ENCODE measurements at places on chromosomes 1 and 21.
A peak's percentile ranks its signal among the peaks of the same experiment; 100 is the strongest.

DNA sequence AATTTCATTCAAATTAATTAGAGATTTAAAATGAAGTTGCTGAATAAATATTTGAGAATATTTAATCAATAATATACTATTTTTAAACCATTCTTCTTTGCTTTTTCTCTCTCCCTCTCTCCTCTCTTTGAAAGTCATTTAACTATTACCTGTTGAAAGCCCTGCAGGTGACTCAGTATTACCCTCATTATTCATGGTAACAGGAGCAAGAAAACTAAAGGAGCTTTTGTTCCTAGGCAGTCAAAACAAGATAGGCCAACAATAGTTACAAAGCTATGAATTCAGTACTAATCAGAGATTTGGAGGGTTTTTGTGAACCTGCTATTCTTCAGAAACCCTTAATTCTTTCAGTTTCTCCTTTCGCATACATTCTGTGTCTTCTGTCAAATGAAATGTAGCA, 721.3 kb upstream of the NCAM2 start:
- DNase-seq = no peak

GRCh38 chr21:46080171-46081021, 17.5 kb upstream of the COL6A2 start:
- no peak for DNase-seq

DNA sequence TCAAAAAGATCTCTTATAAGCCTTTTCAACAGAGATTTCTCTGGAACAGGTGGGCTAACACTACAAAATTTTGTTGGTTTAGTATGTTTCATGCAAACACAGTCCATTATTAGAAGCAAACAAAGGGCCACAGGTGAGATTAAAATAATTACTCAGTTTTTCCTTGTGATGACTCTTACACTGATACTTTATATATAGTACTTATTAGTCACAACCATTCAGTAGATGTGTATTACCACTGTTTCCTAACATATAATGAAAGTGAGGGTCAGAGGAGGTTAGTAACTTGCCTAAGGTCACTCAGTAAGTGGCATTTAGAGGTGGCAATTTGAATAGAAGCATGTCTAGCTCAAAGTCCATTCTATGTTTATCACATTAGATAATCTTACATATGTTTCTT, 44.2 kb downstream of the CYYR1 start:
- no peak for DNase-seq

- no peak for DNase-seq
Measured at GRCh38 chr1:55634516-55634915, 419.4 kb upstream of the USP24 start.

GRCh38 chr1:32773764-32774463, 43.2 kb downstream of the YARS1 start:
- no peak for DNase-seq

DNA sequence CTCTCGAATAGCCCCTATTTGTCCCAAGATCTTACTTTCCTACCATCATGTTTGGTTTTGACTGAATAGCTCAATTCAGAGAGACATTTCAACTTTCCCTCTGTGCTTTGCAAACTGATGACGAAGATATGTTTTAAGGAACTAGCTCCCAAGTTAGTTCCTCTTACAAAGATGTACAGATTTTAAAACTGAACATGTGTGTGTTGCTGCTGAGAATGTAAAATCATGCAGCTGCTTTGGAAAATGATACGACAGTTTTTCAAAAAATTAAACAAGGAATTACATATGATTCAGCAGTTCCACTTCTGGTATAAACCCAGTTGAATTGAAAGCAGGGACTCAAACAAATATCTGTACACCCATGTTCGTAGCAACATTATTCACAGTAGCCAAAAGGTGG, 33.6 kb downstream of the KIF26B start:
- no peak for DNase-seq

- DNase-seq = no peak
Measured at GRCh38 chr1:45643321-45643720, 19.5 kb upstream of the CCDC17 start.

GRCh38 chr21:38352536-38353219, 95.9 kb downstream of the KCNJ15 start:
- peak; percentile 38 for DNase-seq

- DNase-seq = no peak
Measured at GRCh38 chr1:32372149-32372756, 9.9 kb downstream of the TSSK3 start.

GRCh38 chr1:32066489-32066873, 6.3 kb upstream of the TMEM39B start:
- no peak for DNase-seq

- DNase-seq = no peak
Measured at GRCh38 chr21:20856926-20857325, 141.3 kb upstream of the NCAM2 start.

GRCh38 chr21:42820616-42821465, 58.5 kb downstream of the WDR4 start:
- no peak for DNase-seq

DNA sequence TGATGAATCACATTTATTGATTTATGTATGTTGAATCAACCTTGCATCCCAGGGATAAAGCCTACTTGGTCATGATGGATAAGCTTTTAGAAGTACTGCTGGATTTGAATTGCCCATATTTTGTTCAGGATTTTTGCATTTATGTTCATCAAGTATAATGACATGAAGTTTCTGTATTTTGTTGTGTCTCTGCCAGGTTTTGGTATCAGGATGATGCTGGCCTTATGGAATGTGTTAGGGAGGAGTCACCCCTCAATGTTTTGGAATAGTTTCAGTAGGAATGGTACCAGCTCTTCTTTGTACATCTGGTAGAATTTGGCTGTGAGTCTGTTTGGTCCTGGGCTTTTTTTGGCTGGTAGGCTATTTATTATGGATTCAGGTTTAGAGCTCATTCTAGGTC, 1643.1 kb upstream of the B3GALT2 start:
- DNase-seq = no peak

GRCh38 chr1:225768662-225769426, 8.8 kb upstream of the SRP9 start:
- no peak for DNase-seq

- no peak for DNase-seq
Measured at GRCh38 chr1:99228153-99228552, 36.1 kb upstream of the PLPPR4 start.

DNA sequence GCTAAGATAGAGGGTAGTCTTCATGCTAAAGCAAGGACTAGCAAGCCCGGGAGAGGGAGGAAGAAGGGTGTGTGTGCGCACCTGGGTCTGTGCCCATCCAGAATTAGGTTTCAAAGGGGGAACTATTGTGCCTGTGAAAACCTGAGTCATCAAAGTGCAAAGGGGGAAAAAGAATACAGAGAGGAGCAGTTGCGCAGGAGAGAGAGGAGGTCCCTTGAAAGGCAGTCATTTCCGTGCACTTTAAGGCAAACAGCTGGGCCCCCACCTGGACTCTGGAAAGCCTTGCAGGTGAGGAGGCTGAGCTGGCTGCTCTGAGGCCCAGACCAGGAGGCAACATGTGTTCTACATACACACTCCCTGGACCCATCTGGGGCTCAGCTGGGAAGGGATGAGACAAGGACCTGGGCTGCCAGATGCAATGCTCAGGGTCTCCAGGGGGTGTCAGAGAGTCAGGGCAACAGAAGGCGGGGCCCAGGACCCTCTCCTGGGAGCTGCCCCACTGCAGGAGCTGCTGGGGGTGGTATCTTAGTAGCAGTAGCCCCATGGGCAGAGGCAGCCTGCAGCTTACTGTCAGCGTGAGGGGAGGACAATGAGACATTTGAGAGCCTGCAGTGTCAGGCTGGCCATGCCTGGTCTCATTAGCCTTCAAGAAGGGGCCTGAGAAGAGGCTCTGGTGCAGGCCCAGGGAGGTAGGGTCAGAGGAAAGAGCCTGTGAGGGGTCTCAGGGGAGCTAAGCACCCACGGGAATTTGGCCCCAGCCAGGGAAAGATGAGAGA, 14.3 kb downstream of the PROK1 start:
- no peak for DNase-seq

DNA sequence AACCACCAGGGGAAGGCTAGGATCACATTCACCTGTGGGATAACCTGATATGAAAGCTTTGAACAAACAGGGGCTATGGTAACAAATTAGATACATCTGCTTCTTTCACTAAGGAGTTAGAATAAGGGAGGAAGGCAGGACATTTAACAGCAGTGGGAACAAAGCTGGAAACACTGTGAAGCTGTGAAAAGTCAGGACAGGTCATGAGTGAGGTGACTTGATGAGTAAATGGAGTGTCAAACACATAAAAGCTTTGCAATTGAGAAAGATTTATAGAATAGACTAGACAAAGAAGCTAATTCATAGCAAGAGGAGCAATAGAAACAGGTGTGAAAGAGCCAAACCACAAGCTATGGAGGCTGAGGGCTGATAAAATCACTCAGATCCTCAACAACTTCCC, 110.0 kb downstream of the ASTN1 start:
- no peak for DNase-seq

- no peak for DNase-seq
Measured at GRCh38 chr1:205188098-205188497, 23.4 kb downstream of the DSTYK start.
